ENCODE measurements at places on chromosomes 3 and 15.

- DNase-seq: no peak
Measured at GRCh38 chr15:101349047-101349951, 54.3 kb upstream of the SNRPA1 start.

DNA sequence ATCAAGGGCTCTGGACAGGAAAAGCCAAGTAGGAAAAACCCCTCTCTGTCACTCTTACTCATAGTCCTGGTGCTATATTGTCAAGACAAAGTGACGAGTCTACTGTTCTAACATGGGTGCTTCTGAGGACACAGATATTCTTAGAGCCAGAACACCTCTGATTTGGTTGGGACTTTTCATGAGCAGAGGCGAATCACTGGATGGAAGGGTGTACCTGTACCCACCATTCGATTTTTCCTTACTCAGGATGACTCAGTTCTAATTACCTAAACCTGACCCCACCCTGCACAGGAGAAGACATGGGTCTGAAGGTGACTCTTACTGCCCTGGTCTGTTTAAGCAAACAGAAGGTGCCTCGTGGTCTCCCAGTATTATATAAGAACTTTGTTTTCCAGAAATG lies 58.5 kb downstream of the ABCC5 start:
- DNase-seq: no peak

GRCh38 chr3:125480656-125481374 lies 39.2 kb downstream of the SNX4 start:
- DNase-seq: no peak

DNA sequence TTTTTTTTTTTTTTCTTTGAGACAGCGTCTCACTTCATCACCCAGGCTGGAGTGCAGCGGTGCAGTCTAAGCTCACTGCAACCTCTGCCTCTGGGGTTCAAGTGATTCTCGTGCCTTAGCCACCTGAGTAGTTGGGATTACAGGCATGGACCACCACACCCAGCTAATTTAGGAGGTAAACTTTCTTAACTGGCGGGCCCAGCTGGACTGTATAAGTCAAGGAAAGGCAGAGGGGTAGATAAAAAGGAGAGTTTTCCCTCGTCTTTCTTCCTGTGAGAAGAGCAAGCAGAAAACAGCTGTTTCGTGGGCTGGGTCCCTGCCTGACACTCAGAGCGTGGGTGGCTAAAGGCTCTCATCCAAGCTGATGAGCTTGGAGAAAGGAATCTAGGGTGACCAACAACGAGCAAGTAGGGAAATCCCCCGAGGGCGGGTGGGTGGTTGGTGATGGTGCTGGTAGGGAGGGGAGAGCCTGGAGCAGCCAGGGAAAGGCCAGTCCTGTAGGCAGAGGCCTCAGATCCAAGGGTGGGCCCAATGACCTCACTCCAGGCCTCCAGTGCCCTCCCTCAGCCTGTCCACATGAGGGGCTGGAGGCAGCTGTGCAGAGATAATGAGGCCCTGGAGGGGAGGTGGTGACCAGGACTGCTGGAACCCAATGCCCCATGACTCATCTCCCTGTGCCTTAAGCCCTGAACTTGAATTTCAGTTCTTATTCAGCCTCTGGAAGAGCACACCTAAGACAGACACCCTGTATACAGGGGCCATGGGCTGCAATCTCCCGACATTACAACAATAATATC lies 43.1 kb upstream of the LIMD1 start:
- no peak for DNase-seq

- no peak for DNase-seq
Measured at GRCh38 chr3:18208856-18209255, 216.3 kb downstream of the SATB1 start.

DNA sequence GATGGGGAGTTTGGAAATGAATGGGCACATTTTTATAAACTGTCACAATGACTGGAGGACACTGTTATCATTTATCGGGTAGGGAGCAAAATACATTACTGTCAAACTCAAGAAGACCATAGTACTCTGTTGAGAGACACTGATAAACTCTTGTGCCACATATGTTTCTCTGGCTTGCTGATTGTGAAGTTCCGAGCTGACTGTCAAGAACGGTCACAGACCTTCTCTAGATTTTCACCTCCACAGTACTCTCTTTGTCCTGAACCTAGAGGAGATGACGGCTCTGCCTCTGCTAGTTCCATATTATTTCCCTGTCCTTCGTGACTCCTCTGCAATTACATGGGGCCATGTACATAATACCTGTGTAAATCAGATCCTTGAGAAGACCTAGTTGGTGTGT lies 451.9 kb downstream of the LPP start:
- no peak for DNase-seq

GRCh38 chr3:42667523-42668412 lies 14.3 kb downstream of the ZBTB47 start:
- DNase-seq: no peak

DNA sequence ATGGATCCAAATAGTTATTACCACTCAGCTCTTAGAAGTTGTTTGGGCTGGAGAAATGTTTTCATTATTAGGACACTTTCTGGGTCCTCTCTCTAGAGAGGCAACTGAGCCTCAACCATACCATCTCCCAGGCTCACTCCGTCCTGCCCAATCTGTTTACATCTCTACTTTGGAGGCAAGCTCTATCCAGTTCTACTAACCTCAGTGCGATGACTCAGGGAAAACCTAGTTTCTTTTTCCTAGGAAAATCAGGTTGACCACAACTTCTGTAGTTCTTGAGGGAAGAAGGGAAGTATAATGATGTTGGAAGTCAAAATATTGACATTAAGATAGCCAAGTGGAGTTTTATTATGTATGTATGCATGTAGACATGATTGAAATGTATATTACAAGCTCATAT lies 40.4 kb downstream of the LPP start:
- no peak for DNase-seq

Data from stimulated activated CD8-positive, alpha-beta memory T cell treated with anti-CD3 and anti-CD28 coated beads, Interleukin-7, amount 100 ng/mL, for 1 hour (primary cell).